ENCODE measurements at places on chromosomes 3 and 15.

GRCh38 chr3:117941756-117942155 is 1092.9 kb downstream of the IGSF11 start:
- no peak for DNase-seq

GRCh38 chr15:88482263-88482662 is 14.8 kb downstream of the MRPS11 start:
- DNase-seq = no peak

GRCh38 chr3:121155028-121155427 is 247.0 kb downstream of the STXBP5L start:
- no peak for DNase-seq

GRCh38 chr3:83946049-83946448 is 1012.7 kb upstream of the CADM2 start:
- no peak for DNase-seq

GRCh38 chr3:178856804-178857203 is 214.8 kb downstream of the ZMAT3 start:
- DNase-seq = no peak

- DNase-seq = no peak
Observed at GRCh38 chr3:122578069-122578740, 755 bp downstream of the PARP15 start.

DNA sequence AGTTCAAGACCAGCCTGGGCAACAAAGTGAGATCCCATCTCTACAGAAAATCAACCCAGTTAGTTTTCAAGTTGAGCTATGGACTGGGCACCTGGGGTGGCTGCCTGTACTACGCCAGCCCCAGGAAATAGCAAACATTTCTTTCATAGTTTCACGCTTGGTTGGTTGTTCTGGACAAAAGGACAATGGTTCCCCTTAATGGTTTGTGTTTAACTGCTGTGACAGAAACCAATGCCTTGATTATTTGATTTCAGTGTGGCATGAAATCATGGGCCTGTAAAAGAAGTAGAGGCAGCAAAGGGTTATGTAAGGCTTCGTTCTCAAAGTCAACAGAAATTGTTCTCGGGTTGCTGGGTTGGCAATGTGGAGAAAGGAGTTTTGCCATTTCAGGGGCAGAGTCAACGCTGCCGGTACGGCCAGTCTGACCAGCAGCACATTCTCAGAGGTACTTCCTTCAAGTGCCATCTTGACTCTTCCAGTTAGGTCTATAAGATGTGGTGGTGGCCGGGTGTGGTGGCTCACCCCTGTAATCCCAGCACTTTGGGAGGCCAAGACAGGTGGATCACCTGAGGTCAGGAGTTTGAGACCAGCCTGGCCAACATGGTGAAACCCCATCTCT is 12.7 kb downstream of the LCMT2 start:
- DNase-seq = no peak

DNA sequence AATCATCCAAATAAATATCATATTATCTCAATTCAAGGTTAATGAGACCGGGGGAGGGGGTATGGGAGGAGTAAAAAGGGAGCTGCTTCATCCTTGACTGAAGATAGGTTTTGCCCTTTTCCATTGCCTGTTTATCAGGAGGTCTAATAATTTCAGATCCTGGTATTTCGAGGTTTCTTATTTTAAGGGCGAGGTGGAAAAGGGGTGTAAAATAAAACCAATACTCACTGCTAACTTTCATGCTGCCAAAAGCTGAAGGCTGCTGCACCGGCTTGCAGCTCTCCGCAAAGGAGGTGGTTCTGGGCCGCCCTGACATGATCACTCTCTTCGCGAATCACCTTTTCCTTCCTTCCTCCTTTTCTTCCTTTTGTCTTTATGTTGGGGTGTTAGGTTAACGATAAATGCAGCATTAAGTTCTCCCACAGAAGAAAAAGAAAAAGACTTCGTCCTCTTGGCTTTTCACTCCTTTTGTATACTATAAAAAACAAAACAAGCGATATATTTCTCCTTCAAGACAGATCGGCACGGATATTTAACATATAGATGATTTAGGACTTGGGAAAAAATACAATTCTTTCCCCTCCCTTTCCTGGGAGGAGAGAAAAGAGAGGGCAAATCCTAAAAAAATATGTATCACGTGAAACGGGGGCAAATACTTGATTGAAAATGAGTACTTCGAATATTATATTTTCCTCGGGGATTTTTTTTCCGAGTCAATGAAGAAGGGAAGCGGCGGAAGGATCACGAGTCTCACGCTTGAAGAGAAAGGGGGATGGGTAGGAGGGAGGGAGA is 932 bp downstream of the GSK3B start:
- no peak for DNase-seq

DNA sequence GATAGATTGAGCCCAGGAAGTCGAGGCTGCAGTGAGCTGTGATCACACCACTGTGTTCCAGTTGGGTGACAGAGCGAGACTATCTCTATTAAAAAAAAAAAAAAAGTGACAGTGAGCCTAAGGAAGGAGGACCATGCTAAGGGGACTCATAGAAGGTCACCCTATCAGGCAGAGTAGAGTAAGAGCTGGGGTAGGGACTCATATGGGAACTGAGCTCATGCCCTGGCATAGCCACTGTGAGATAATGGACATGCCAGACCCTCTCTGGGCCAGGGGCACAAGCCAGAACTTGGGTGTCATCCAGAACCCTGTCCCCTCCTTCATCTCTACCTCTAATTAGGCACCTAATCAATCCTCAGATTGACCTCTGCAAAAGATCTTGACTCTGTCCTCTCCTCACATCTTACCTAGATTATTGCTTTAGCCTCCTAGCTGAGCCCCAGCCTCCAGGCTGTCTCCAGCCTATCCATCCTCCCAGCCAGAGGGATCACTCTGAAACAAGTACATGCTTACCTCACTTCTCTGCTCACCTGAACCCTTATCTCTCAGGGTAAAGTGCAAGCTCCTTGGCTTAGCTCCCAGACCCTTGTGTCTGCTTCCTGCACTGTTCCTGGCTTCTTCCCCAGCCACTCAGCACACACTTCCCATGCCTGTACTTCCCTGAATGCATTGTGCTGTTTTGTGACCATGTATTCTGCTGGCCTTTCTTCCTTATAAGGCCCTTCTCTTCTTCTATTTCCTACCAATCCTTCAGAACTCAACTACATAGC is 76.4 kb downstream of the DAPK2 start:
- DNase-seq = peak; percentile 6

DNA sequence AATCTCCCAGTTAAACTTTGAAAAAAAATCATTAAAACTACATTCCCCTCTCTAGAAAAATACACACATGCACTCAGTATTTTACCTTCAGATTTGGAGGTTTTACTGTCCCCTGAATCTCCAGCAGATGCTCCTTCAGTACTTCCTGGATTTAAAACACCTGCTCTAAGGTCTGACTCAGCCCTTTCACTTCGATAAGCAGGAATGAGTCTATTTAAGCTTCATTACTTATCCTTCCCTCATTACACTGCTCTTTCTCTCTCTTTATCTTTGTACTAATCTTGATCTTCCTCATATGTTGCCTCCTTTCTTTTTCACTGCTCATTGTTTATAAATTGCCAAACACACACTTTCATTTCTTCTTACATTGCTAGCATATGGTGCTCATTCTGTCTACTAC is 443.9 kb downstream of the DIPK2A start:
- DNase-seq = no peak

DNA sequence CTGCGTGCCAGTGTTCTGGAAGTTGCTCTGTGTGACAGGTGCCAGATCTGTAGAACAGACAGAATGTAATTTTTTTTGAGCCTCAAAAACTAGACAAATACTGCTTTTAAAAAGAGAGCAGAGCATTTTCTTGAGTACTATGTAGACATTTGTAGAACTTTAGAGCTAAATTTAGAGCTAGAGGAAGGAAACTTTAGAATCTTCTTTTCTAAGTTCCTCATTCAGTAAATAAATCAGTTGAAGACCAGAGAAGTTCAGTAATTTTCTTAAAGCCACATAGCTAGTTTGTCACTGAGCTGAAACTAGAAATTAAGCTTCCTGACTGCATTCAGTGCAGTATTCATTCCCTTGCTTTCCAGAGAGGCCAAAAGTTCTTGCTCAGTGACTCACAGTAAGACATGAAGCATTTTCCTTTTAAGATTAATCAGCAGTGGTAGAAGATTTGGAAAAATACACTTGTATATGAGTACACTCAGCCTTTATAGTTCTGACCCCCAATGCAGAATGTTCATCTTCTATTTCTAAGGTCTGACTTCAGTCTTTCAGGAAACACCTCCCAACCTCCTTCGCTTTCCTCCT is 83.6 kb upstream of the TSEN2 start:
- DNase-seq = peak; percentile 34

- DNase-seq = no peak
Observed at GRCh38 chr3:12902181-12902999, 61.0 kb upstream of the RPL32 start.

- DNase-seq = no peak
Observed at GRCh38 chr15:52104532-52105004, 8.0 kb downstream of the BCL2L10 start.

- peak; percentile 61 for DNase-seq
Observed at GRCh38 chr3:169769287-169770181, at the start of gene ACTRT3. Gene ACTRT3 (minus strand): TSS chr3:169769561. CDS start chr3:169769520, 41 bp downstream.

- no peak for DNase-seq
Observed at GRCh38 chr15:91150502-91151160, 50.6 kb downstream of the SV2B start.

DNA sequence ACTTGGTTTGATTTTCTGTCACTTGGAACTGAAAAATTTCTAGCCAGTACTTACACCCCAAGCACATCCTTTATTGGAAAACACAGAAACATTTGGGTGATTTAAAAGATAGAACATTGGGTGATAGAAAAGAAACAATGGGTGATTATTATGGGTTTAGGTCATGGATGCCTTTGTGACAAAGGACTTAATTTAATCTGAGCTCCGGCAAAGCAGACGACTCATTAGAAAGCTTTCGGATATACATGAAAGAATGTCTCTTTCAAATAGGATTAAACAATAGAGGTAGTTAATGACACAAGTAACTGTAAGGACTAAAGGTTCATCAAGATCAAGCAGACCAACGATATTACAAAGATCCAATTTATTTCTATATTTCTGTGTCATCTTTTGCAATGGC is 37.3 kb upstream of the CNTN4 start:
- DNase-seq = no peak

GRCh38 chr3:77320514-77320913 is 280.6 kb downstream of the ROBO2 start:
- no peak for DNase-seq

- no peak for DNase-seq
Observed at GRCh38 chr3:101530686-101531047, 17.7 kb upstream of the SENP7 start.

DNA sequence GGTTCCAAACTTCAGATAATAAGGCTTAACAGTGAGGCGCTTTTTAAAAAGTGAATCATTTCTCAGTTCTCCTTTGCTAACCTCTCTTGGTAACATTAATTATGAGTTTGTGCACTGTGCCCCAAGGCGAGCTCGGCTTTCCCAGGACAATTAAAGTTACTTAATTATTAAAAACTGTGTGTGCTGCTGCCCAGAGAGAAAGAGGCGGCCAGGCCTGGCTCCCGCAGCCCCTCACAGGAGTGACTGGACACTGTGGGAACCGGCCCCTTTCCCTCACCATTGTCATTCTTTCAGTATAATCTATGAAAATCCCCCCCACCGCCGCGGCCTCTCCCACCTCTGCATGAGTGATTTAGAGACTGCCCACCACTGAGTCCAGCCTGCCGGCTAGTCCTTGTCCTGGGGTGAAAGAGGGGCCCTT is 43.1 kb upstream of the HES1 start:
- no peak for DNase-seq

DNA sequence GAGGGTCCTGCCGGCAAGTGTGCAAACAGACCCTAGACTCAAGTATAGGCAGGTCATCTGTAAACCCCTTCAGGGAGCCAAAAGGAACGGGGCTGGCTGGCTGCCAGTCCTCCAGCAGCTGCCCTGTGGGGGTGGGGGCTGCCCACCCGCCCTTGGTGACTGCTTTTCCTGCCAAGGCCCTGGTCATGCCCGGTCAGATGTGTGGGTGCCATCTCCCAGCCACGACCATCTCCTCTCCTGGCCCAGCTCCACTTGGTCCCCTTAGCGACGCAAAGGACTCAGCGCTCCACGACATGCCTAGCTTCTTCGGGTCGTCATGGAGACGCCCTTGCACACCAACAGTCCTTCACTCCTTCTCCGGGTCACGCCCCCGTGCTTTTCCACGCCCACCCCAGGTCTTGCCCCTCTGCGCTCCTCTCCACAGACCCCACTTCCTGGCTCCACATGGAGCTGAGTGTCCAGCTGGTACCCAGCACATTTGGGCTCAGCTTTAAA is 2.4 kb downstream of the MUC4 start:
- DNase-seq = no peak

DNA sequence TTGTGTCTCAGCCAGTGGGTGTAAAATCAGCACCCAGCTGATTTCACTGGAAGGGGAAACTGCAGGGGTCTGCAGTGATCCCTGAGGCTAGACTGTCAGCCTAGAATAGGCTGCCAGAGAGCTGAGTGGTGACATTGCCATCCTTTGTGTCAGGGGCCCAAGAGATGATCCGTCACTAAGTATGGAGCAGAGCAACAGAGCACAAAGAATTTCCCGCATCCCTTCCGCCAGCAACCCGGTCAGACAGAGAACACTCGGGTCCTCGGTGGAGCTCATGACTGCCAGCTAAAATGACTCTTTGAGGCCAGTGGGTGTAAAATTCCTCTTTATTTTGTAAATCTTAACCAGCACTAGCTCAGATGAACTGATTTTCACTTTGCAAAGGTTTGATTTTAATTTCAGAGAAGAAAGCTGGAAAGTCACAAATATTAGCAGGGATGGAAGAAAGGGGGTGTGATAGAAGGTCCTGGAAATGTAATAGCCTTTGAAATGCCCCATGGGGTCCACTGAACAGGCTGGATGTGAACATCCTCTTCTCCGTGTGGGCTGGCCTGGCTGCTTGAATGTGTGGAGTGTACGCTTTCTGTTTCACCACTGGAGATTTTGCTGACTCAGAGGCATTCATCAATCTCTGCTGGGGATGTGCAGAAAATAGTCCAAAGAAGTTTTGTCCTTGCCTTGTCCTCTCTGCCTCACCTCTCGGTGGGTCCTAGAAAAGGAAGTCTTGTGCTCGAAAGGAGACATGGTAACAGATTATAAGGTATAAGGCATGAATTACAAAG is 138.8 kb downstream of the SV2B start:
- DNase-seq = no peak

- peak; percentile 24 for DNase-seq
Observed at GRCh38 chr15:93126599-93126998, 37.6 kb upstream of the RGMA start.

- DNase-seq = no peak
Observed at GRCh38 chr3:137103739-137104138, 146.0 kb downstream of the IL20RB start.

- DNase-seq = no peak
Observed at GRCh38 chr3:47731061-47731460, 50.6 kb downstream of the SMARCC1 start.

All from AG20443 (cell line).